ENCODE measurements at places on chromosomes 12 and 14.
A peak's percentile ranks its signal among the peaks of the same experiment; 100 is the strongest.

DNA sequence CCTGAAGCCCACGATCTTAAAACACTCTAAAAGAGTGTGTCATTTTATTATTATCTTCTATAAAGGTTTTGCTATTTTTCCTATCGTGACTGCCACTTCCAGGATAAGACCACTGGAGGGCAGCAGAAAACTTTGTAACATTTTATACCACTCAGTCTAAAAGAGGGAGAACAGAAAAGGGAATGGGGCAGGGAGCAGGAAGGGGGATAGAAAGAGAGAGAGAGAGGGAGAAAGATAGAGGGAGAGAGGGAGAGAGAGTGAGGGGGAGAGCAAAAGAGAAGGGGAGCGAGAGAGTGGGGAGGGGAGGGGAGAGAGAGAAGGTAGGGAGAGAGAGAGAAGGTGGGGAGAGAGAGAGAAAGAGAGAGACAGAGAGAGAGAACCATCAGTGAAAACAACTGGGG lies 2.0 kb upstream of the ART4 start:
- DNase-seq, result peak; percentile 30

- no peak for DNase-seq
These were observed 31.8 kb downstream of the ELK3 start for GRCh38 chr12:96225994-96226399.

- no peak for DNase-seq
These were observed 76.0 kb upstream of the FZD10 start for GRCh38 chr12:130086248-130086647.

DNA sequence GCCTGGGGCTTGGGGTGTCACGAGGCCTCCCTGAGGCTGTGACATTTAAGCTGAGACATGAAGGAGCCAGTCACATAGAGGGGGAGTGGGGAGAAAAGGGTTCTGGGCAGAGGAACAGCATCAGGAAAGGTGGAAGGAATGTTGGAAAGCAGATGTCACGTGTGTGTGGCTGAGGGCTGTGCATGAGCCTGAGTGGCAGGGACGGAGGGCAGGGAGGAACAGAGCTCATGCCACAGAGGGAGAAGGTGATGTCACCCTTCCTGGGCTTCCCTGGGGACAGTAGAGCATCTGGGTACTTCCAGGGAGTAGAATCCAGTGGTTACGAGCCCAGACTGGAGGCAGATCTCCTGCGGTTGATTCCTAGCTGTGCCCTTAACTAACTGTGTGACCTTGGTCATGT lies 32.0 kb upstream of the JDP2 start:
- no peak for DNase-seq

DNA sequence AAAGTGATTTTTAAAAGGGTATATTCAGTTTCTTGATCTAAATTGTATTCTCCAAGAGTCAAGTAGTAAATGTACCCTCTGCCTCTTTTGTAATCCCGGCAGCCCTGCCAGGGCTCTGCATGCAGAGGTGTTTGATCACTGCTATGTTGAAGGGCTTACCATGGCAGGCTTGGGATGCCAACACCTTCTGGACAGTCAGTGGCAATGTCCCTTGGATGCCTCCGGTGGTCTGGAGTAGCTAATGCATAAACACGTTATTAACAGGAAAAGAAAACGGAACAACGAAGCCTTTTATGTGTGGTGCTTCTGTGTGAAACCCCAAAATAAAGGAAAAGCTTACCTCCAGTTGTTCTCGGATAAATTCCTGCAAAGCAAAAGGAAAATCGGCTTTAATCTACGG lies 19.9 kb downstream of the EIF2B2 start:
- DNase-seq, result no peak

- no peak for DNase-seq
These were observed 74.9 kb upstream of the GRIP1 start for GRCh38 chr12:66753810-66754209.

GRCh38 chr14:39232554-39233415 lies 930 bp upstream of the MIA2 start:
- no peak for DNase-seq

DNA sequence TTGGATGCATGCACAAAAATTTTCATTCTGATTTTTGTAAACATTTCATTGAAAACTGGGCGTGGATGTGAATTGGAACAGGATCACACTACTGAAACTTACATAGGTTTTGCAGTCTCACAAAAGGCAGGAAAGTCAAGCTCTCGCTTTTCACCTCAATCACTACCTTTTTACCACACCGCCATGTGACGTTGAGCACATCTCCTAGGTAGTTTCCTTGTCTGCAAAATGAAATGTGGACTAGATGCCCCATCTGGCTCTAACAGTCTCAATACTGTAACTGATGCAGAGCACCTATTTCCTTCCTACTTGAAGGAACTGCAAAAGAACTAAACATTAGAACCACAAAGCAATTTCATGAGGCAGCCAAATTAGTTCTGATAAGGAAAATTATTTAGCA lies 4.4 kb upstream of the YY1 start:
- no peak for DNase-seq

GRCh38 chr12:130079279-130079678 lies 83.0 kb upstream of the FZD10 start:
- no peak for DNase-seq

GRCh38 chr14:20742132-20742531 lies 3.6 kb upstream of the EDDM3A start:
- no peak for DNase-seq

DNA sequence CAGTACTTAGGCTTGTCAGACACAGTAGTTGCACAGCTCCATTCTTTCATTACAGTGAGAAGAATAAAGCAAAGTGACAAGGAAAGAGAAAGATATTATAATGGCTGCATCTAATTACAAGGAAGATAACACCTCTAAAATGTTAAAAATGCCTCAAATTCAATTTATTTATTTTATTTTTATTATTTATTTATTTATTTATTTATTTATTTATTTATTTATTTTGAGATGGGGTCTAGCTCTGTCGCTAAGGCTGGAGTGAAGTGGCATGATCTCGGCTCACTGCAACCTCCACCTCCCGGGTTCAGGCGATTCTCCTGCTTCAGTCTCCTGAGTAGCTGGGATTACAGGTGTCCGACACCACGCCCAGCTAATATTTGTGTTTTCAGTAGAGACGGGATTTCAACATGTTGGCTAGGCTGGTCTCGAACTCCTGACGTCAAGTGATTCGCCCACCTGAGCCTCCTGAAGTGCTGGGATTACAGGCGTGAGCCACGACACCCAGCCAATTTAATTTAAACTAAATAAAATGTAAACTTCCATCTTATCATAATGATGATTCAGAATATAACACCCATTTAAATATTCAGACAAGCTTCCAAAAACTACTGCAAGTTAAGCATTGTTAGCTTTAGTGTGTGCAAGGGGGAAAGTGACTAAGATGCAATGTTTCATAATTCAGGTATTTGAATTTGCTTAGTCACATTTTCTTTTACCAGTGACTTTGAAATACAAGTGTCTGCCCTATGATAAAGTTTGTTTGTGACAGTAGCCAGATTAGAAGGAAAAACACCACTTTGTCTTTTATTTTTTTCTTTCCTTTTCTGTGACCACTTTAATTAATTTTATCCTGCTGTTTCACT lies 2.4 kb upstream of the CFAP54 start:
- DNase-seq, result no peak
